ENCODE measurements at places on chromosomes 7 and 10.

DNA sequence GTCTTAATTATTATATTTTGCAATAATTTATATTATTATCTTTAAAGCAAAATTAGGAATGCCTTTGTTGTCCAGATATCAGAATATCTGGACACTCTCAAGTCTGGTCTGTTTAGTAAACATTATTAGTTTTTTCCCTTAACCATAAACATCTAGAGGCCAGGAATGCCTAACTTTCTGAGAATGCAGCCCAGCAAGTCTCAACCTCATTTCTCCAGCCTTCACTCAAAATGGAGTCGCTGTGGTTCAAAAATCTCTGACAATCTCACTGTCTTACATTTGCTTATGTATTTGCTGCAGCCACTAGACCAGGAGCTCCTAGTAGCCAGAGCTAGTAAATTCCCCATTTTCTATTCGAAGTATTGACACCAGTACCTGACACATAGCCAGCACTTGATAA is 49.7 kb upstream of the INHBA start:
- no peak for DNase-seq

GRCh38 chr7:50276483-50276882 is 28.0 kb upstream of the IKZF1 start:
- DNase-seq = no peak

DNA sequence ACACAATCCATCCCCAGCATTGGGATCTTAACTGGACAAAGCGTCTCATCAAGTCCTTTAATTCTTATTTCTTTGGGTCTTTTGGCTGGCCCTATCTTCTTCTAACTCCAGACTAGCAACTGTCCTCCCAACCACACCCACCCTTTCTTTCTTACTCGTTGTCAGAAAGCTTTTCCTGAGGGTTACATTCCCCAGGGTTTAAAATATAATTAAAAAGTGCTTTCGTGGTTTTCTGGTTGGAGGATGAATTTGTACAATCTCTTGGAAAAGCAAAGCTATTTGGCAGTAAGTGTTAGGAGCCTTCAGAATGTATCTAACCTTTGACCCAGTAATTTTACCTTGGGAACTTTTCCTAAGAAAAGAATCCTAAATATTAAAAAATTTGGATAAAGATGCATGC is 10.4 kb upstream of the ITGB8 start:
- DNase-seq = no peak

DNA sequence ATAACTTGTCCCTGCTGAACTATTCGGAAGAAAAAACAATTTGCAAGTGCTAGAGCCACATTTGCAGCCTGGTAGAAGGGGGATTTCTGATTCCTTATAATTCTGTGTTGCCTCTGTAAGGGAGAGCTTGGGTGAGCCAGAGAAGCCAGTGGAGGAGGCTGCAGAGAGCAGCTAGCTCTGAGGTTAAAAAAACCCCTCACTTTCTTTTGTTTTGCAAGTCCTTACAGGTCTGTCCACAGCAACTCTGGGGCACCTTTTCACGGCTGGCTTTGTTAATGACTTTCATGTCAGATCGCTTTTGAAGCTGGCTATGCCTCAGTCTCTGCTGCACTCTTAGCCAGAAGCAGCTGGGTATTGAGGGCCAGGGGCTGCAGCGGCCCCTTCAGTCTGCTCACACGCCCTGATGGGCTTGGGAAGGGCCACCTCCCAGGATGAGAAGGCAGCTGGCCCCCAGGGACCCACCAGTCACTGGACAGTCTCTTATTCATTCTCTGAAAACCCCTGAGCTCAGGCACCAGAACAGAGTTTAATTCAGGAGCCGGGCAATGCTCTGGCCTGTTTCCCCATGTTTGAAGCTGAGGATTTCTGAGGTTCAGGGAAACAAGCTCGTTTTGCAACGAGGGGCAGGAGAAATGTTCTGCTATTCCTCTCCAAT is 30.9 kb downstream of the TRIM8 start:
- DNase-seq = peak; percentile 13

DNA sequence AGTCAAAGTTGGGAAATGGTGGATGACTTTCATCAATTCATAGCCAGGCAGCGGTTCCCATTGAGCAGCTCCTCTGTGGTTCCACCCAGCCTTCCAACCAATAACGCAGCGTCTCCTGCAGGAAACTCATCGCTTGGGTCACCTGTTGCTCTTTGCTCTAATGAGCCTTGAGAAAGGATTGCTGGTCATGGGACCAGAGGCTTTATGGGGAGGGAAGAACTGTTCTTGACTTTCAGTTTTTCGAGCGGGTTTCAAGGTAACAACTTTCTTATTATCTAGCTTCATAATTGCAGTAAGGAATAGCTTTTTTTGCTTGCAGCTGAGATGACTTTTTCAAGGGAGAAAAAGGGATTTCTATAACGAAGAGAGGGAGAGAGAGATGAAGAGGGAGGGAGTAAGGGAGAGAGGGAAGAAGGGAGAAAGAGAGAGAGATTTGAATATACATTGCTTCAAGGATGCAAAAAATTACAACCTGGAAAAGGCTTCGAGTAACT is 405 bp upstream of the ENTPD1 start:
- no peak for DNase-seq

- DNase-seq = no peak
Measured at GRCh38 chr7:106039486-106040060, 72.5 kb downstream of the SYPL1 start.

DNA sequence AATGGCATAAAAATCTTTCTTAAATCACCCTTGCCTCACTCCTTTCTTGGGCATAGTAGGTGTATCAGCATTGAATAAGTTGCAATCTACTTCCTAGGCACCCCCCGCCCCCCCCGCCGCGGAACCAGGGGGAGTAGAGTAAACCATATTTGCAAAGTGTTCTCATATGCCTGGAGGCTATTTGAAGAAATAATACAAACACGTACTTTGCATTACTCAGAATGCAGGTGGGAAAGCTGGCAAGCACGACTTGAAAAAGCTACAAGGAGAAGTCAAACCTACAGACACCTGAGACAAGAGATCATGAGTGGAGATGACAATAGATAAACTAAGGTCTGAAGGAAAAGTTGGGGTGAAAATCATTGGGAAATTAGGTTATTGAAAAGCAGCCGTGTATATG is 65.6 kb downstream of the POM121L12 start:
- no peak for DNase-seq

- no peak for DNase-seq
Measured at GRCh38 chr10:57627642-57628178, 640.0 kb downstream of the IPMK start.

GRCh38 chr10:98266647-98267046 is 1.3 kb downstream of the LOXL4 start:
- DNase-seq = no peak

DNA sequence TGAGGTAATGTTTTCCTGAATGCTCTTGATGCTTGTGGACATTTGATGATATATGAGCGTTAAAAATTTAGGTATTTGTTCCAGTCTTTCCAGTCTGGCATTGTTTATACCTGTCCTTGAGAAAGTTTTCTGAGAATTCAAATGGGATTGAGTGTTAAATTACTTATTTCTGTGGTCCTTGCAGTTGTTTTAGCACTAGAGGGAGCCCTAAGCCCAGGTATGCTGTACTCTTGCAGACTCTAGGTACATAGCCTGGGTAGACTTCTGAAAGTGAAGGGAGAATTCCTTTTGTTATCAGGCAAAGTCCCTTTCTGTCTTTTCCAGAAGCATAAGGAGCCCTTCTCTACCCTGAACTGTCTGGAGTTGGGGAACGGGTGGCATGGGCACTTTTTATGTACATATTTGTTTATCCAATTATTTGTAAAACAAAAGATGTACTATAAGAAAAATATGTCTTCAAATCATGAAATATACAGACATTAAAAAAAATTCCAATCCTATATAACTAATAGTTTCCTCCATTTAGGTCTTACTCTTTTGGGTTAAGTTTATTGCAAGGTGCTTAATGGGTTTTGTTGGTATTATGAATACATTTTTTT is 262.1 kb downstream of the ATRNL1 start:
- peak; percentile 35 for DNase-seq

- DNase-seq = no peak
Measured at GRCh38 chr7:99267481-99267840, 5.2 kb upstream of the MYH16 start.

DNA sequence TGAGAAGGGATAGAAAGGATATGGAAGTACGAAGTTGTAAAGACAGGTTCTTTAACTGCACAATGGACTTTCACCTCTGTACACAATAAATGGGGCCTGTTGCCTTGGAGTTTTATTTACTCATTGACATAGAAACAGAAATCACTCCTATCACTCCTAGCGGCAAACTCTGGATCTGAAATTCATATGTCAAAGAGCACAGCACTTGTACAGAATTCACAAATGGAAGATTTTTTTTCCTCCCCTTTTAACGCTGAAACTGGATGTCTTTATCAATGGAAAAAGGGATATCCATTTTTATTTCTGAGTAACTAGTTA is 18.2 kb downstream of the NT5C3A start:
- DNase-seq = peak; percentile 35

DNA sequence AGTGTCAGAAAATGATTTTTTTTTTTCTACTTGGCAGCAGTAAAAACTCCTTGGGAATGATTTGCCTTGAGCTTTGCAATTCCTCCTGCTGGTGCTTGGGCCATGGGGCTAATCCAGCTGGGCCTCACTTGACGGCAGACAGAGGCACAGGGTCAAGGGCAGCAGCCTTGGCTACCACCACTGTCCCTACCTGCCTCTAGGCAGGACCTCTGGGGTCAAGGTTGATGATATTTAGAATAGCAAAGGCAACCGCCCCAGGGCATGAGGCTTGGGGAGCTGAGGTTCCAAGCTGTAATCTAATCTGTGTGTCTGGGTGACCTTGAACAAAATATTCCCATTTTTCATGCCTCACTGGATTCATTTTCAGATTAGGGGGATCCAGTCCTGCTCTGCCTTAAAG is 327.4 kb downstream of the PLXNA4 start:
- no peak for DNase-seq

DNA sequence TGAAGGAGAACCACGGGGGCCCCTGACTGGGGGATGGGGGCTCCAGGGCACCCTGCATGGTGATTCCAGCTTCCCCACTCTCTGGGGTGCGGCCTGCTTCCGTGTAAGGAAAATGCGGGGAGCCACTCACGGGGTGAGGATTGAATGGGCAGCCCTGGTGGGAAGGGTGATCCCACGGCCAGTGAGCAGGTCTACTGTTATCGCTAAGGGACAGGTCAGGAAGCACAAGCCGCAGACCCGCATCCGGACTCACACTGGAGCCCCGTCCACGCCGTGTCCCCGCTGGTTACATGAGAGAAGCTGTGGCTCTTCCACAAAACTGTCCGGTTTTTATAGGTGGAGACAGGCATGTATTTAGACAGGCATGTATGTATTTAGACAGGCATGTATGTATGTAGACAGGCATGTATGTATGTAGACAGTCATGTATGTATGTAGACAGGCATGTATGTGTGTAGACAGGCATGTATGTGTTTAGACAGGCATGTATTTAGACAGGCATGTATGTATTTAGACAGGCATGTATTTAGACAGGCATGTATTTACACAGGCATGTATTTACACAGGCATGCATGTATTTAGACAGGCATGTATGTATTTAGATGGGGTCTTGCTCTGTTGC is 5.7 kb downstream of the PSMG3 start:
- no peak for DNase-seq

GRCh38 chr7:2118056-2118455 is 114.7 kb downstream of the MAD1L1 start:
- DNase-seq = no peak

Measured in NCI-H1417 (cell line).